ENCODE measurements at places on chromosomes 12 and 14.

DNA sequence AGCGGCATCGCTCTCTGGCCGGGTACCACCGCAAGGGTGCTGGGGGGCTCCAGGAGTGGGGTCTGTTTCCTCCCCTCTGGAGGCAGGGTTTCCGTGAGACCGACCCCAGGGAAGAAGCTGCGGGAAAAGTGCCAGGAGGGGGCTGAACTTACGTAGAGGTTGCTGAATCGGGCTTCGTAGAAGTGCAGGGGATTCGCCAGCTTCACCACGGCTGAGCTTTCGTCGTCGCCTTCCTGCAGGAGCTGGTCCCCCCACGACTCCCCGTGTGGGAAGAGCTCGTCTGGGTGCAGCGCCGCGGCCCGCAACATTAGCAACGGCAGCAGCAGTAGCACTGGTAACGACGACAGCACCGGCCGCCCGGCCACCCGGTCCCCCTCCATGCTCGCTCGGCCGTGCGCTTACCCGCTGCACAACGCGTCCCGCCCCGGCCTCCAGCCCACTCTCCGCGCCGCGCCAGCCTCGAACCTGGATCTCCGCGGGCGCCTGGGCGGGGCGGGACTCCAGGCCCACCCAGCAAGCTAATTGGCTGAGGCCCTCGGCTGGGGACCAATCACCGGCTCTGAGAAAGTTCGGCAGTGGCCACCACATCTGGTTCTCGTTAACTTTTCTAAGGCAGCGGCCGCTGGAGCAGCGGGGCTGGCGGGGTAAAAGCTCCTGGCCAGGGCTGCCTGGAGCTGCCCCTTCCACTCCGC, at the start of gene NID2:
Gene NID2, minus strand, starts transcription at position 445 of the 692 bp plus-strand sequence. Its CDS starts 65 bp downstream, at position 380.
- peak; percentile 63 for DNase-seq

GRCh38 chr14:69715725-69716477, 51.0 kb upstream of the SRSF5 start:
- no peak for DNase-seq

DNA sequence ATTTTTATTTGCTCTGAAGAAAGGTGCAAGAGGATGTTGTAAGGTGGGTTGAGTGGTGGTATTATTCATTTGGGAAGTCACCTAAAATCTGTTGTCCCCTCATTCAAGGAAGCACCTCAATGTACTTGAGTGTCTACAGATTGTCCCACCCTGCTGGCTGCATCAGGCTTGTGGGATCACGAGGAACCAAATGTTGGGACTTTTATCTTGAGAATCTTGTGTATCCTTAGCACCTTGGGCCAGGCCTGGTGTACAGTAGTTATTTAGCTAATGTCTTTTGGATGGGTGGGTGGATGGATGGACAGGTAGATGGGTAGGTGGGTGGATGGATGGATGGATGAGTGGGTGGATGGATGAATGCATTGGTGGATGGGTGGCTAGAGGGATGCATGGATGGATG, 519.3 kb downstream of the BCL11B start:
- no peak for DNase-seq

DNA sequence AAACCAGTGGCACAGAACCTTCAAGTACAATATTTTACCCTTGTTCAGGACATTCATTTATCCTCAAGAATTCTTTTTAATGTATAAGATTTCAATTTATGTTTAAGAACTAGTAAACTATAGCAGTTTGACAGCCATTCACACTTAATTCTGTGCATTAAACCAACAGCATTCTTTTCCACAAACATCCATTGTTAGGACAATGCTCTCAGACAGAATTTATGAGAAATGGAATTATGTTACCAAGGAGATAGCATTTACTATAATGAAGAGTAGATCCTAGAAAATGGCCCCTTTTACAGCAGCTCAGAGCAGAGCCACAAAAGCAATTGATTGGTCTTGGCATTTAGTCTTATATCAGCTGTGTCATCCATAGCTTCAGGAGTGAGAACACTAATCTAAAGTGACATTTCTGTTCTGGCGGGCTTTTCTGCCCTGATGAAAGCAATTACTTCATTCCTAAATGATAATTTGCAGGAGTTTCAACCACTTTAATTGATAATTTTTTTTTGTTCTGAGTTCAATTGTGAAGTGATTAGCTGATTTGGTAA, 268.9 kb downstream of the NPAS3 start:
- no peak for DNase-seq

DNA sequence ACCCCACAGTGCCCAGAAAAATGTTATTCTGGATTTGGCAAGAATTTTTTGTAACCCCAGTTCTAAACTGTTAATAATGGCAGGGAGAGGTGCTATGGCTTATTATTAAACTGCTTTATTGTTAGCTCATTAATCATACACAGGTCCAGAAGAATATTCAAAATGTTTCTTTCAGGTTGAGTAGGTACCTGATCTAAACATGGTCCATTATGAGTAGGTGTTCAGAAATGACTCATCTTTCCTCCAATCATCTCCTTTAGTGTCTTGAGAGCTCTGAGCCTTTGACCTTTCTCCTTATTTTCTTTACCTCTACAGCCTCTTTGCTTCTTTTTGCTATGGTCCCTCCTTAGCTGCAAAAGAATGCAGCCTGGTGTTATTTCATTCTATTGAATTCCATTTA, 211.0 kb upstream of the GARIN6 start:
- DNase-seq = no peak

DNA sequence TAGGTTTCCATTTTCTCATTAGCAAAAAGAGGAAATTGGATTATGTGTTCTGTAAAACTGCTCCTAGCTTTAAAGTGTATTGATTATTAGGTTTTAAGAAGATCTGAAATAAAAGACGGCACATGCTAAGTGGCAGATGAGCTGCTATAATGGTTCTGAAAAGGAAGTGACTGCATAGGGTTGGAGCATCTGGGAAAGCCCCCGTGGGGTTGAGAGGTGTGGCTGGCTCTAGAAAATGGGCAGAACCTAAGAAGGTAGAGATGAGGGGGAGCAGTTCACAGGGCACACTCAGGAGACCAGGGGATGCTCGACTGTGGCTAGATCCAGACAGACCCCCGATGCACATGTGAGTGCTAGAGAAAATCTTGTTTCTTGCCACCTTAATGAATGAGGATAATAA, 1.9 kb downstream of the IFNG-AS1 start:
- DNase-seq = peak; percentile 67

DNA sequence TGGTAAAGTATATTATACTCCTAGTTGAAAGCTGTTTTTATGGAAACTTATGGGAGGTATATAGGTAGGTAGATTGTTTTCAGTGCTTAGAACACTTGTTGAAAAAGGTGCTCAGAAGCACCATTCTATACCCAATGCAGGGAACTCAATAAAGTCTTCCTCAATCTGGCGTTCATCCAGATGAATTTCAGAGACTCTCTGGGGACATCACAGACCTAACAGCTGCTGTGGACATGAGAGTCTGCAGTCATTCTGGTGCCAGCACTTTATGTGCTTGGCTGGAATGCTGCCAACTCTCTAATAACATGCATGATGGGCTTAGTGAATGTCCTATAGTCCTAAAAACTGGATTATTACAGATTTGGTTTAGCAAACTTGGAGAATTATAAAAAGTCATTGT, 115.9 kb downstream of the NTN4 start:
- DNase-seq = no peak

GRCh38 chr12:989751-990660, 1.0 kb upstream of the ERC1 start:
- DNase-seq = peak; percentile 5

DNA sequence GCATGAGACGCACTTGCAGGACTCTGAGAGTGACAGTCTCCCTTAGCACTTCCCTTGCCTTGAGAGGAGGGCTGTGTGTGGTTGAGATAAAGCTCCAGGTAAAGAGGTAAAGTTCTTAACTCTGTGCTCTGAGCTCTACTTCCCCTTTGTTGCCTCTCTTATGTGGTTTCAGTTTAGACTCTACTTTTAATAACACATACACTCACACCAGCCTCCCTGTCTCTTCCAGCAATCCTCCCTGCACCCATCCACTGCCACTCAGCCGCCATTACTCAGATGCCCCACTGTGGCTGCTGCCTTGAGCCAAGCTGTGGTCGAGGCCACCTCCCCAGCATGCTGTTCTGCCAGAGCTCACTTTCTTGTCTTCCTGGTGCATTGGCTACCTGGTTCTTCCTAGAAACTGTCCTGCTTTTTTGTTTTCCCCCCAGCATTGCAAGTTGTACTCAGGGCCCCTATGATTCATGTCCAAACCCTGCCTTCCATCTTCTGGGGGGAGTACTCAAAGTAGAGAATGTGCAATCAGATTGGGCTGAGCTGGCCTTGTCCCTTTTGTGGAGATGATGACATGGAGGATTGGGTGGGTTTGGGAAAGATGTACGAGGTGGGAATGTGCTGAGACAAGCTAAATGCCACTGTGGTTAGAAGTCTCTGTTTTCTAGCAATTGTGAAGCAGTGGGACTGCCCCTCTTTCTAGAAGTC, 115.5 kb upstream of the PARP11 start:
- DNase-seq = no peak

- peak; percentile 78 for DNase-seq
These were observed 11.6 kb upstream of the CDH24 start for GRCh38 chr14:23068789-23069412.

- no peak for DNase-seq
These were observed 68.8 kb upstream of the AMN start for GRCh38 chr14:102853648-102854047.

Measured in CD4-positive, alpha-beta T cell treated with Interferon alpha-2 for 1 hour (primary cell).